Endothelial cell of coronary artery (primary cell): ENCODE measurements at places on chromosomes 3 and 15. TPM values are rescaled to one million over a fixed set of nuclear protein-coding genes. Genes with fewer than 3 reads are reported as not detected.

The IQCF6 gene
- total RNA-seq, result not detected in 2 replicates

The CCDC191 gene
- 1.6 and 2.2 TPM in 2 replicates for total RNA-seq

The ADAMTS9 gene
- 31.2 and 159 TPM in 2 replicates for total RNA-seq

The PLOD2 gene
- total RNA-seq, result 156 and 649 TPM in 2 replicates

The PLAAT1 gene
- 0.45 TPM in 1 of 2 replicates, not detected in the other for total RNA-seq

The P4HTM gene
- total RNA-seq, result 14.7 and 31.5 TPM in 2 replicates

The FBXO40 gene
- total RNA-seq, result not detected in 2 replicates

The SAMMSON gene
- total RNA-seq, result not detected in 2 replicates

The CCDC9B gene
- 26.2 and 75.5 TPM in 2 replicates for total RNA-seq

The FAN1 gene
- total RNA-seq, result 10.5 and 21.8 TPM in 2 replicates

The SMCO1 gene
- total RNA-seq, result not detected in 2 replicates

The B4GALT4 gene
- total RNA-seq, result 5.8 and 19.1 TPM in 2 replicates

The CATSPER2 gene
- total RNA-seq, result 1.1 and 1.6 TPM in 2 replicates

The WDR76 gene
- 6.6 and 11.2 TPM in 2 replicates for total RNA-seq

The TF gene
- under 0.01 and 0.36 TPM in 2 replicates for total RNA-seq

The SI gene
- not detected in 2 replicates for total RNA-seq
